ENCODE measurements at places on chromosomes 2 and 18.

DNA sequence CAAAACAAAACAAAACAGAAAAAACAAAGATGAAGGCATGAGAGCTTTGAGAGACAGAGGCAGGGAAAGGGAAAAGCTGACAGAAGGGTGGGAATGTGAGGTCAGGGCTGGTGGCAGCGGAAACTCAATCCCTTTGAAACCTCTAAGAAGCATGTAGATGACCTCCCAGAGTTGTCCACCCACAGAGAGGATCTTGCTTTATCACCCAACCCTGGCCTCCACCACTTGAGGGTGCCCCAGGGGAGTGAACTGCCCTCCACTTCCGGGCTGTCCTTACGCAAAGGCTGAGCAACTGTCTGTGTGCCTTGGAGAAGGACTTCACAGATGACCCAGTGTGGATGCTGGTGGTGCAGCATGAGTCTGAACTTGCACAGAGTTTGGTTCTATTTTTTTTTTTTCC lies 26.7 kb downstream of the PDCL3 start:
- no peak for DNase-seq

DNA sequence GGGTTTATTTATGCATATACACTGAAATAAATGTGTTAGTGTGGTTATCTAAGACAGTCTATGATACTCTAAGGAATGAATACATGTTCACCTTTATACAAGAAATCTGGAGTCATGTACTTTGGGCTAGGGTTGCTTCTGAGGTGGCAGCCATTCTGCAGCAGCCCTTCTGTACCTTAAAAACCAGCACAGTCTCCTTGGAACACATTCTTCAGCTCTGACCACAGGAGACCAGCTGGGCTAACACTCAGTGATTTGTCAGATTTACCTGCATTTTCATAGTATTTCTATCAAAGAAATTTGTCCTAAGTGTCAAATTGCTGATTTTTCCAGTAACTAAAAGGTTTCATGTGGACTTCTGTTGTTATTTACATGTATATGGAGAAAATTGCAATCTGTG lies 167.7 kb downstream of the CAMKMT start:
- DNase-seq = no peak

DNA sequence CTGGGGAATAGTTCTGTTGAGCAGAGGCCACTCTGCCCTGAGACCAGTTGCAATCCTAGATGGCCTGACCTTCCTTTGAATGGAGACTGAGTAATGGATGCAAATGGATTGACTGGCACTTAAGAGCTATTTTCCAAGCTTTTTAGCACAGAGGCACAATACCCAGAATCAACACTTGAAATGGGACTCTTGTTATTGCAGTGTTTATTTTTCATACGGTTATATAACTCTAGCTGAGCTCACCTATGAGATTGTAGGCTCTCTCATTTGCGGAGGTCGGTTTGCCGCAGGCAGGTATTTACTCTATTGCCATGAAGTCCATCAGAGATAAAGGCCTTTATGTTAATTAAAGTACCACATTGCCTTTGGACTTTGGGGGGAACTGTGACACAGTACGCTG lies 422.3 kb upstream of the CELF4 start:
- no peak for DNase-seq

GRCh38 chr18:44924785-44925499 lies 244.3 kb downstream of the SETBP1 start:
- no peak for DNase-seq

GRCh38 chr2:136135921-136136906 lies 18.3 kb upstream of the CXCR4 start:
- DNase-seq = no peak

Measured in tibial nerve (tissue), 4 donors.